ENCODE measurements at places on chromosomes 7 and 10.

- DNase-seq = no peak
Observed at GRCh38 chr7:21128062-21128817, 299.6 kb upstream of the SP4 start.

DNA sequence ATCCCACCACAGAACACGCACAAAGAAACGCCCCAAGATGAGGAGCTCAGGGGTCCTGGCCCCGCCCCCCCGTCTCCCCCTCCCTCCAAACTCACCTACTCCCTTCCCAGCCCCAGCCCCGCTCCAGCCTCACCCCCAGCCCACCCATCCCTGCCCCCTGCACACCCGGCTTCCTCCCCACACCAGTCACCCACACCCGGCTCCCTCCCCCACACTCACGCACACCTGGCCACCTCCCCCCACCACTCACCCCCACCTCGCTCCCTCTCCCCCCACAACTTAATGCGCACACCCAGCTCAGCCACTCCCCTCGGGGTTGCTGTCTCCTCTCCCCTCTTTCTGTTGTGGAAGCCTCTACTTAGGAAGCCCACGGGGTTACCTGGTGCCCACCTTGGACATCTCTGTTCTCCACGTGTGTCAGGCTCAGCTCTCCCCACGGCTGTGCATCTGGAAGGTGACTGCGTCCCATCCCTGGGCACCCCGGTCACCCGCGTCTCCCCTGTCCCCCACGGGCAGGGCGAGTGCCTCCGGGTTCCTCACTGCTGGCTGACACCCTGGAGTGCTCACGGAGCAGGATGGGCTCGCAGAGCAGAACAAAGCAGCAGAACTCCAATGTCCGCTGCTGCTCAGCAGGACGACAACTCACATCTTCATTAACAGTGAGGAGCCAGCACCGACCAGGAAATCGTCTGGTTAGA, 166.8 kb downstream of the USP6NL start:
- DNase-seq = peak; percentile 53

DNA sequence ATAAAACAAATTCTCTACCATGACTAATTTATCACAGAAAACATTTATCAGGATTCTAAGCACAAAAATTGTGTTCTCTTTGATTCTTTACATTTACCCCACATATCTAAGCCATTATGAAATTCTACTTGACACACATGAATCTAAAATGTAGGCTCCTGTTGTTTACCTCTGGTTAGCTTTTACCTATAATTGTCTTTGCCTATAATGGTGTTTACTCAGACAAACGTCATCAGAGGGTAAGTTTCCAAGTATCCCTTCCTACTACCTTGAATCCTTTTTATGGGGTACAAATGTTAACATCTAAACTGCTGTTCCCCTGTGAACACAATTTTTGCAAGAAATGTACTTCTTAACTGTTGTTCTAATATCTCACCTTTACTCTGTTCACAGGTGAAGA, 63.5 kb downstream of the MINDY3 start:
- DNase-seq = no peak

DNA sequence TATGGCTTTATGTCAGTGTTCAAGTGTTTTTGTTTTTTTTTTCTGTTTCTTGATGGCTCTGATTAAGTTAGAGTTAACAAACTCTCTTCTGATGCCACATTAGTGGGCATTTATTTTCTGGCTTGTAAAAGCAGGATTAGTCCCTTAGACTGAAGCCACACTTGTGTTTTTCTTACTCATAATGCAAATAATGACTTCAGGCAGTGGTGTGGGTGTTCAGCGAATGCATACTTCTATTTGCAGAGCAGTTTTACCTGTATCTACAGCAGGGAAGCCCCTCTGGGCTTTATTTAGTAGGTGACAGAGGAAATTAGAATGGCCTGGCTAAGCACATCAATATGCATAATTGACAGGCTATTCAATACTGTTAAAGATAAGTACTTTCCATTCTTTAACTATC, 79.9 kb downstream of the CNNM2 start:
- DNase-seq = no peak

DNA sequence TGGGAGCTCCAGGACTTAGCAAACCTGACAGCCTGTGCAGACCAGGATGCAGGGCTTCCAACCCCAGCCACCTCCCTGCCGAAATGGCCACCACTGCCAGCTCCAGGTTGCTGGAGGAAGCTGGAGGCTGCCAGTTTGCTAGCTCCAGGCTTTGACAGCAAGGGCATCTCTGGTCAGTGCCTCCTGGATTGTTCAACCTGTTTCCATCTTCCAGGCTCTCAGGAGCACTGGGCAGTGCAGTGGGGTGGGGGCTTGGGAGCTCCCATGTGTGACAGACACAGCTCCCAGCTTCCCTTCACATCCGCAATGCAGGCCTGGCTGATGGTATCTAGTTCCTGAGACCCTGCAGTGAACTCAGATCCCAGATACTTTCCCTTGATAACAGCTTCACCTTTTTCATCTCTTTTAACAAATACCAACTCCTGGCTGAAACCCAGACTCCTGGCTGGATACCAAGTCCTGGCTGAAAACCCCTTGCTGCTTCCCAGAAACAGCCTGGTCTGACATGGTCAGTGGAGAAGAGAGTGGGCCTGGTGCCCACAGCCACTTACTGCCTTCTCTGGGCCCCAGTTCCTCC, 20.8 kb upstream of the RET start:
- DNase-seq = peak; percentile 45

DNA sequence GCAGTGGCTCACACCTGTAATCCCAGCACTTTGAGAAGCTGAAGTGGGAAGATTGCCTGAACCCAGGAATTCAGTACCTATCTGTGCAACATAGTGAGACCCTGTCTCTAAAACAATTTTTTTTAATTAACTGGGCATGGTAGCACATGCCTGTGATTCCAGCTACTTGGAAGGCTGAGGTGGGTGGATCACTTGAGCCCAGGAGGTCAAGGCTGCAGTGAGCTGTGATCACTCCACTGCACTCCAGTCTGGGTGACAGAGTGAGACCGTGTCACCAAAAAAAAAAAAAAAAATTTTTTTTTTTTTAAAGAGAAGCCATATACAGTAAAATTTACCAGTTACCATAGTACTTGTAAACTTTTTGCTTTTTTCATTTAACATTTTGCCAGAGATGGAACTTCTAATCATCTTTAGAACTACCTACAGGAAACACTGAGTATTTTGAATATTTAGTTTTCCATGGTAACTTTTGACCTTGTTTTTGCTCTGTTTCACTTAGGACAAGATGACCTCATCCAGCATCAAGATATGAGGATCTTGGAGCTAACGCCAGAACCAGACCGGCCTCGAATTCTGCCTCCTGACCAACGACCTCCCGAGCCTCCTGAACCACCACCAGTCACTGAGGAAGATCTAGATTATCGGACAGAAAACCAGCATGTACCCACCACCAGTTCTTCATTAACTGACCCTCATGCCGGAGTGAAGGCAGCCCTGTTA, 40.6 kb downstream of the MPLKIP start:
- DNase-seq = no peak

- DNase-seq = peak; percentile 40
Observed at GRCh38 chr7:30922596-30922995, 10.9 kb downstream of the AQP1 start.

- no peak for DNase-seq
Observed at GRCh38 chr7:68041554-68041953, 1044.9 kb downstream of the TYW1 start.

DNA sequence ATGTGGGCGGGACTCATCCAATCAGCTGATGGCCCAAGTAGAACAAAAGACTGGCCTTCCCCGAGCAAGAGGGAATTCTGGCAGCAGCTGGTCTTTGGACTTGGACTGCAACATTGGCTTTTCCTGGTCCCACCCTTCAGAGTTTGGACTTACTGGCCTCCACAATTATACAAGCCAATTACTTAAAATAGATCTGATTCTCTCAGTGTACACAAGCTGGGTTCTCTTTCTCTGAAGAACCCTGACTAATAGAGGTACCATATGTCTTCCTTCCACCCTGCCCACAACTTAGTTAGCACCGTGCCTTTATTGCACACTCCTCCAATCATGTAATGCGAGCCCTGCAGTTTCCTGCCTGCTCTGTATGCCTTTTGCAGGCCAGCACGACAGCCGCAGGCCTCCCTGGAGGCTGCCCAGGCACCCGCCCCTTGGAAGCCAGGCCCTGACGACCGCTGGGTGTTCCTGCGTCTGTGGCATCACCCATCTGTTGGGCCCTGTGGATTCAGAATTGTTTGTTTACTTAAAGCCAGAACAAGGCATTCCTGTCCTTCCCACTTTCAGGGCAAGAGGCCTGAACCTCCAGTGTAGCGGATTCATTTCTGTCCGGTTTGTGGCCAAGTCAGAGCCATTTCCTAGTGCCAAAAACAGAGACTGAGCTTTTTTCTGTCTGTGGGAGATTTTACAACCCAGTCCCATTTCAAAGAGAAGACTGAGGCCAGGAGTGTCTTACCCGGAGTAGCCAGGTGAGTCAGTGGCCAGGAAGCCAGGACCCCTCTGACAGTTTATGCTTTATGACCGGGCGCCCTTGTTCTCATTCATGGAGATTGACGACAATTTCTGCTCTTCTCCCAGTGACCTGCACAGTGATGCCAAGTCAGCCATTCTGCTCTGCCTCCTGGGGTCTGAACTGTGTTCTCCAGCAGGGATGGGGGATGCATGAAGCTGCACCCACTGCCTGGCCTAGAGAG, 968 bp upstream of the INMT start:
- DNase-seq = peak; percentile 85

DNA sequence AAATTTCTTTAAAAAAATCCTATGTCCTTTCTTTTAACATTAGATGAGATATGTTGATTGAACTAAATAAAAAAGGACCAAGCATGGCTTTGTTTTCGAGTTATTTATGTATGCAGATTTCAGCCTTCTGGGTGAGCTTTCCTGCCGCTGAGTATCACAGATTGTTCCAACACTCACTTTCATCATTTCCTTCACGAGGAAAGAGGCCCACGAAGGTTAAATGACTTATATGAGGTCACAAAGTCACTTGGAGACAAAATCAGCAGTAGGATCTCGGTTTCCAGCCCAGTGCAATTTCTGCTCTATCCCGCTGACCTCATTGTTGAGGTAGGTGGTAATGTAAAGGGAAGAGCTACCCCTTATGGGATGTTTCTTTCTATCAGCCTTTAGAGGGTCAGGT, 226.8 kb downstream of the SKAP2 start:
- DNase-seq = no peak

DNA sequence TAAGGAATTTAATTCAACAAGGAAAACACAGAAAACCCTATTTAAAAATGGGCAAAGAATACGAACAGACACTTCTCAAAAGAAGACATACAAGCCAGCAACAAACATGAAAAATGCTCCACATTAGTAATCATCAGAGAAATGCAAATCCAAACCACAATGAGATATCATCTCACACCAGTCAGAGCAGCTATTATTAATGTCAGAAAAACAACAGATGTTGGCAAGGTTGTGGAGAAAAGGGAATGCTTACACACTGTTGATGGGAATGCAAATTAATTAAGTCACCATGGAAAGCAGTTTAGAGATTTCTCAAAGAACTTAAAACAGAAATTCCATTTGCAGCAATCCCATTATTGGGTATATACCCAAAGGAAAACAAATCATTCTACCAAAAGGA, 55.2 kb downstream of the GCC1 start:
- no peak for DNase-seq

DNA sequence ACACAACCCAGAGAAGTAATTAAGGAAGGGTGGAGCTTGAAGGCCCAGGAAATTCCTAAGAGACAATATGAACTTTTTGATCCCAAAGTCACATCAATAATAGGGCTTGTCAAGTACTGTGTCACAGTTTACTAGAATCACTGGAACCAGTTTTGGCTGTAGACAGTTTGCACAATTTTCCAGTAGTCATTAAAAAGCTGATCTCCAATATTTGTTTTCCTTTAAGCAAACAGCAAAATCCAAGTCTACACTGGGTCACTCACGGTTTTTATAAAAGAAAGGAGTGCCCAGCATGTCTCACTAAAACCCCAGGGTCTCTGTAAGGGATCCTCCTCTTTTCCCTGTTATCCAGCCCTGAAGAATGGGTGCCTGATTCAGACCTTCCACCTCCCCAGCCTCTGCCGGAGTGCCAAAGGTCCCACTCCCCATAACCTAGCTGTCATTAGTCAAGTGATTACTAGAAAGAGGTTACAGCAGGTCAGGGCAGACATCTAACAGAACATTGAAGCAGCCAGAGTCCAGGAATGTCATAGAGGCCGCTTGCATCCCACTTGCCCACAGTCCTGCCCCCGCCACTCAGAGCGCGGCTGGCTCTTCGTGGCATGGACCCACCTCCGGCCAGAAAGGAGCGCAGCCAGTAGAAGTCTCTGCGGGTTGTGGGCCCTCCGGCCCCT, 552 bp downstream of the SLC25A16 start:
- no peak for DNase-seq

DNA sequence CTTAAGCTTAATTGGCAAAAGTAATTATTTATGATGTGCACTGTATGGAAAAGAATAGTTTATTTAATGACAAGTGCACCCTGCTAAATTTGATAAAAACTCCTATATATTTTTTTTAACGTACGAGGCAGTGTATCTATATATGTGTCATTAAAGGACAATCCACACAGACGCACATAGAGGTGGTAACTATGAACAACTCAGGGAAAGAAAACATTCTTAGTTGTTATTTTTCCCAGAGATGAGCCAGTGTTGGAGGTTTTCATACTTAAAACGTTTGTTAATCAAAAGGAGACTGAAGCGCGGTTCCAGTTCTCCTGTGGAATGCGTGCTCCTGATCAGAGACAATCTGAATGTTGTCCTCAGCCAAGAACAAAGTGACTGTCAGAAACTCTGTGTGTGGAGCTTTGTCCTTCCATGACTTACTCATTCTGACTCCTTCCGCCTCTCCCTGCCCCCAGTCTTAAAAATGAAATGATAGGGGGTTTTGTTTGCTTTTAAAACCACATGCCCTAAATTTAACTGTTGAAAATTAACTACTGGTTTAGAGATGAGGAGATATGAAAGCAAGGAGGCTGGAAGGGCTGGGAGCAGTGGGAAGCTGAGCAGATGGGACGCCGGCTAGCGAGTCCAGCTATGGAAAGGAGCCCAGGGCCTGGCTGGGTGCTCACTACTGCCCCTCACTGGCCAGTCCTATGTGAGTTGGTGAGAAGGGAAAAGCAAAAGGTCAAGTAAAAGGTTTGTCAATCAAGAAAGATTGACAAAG, 99.6 kb downstream of the SVIL start:
- DNase-seq = no peak

GRCh38 chr10:113446739-113447138, 106.1 kb upstream of the HABP2 start:
- DNase-seq = no peak

- no peak for DNase-seq
Observed at GRCh38 chr10:90381468-90381867, 476.4 kb downstream of the HTR7 start.

GRCh38 chr7:29878081-29878688, 71.9 kb downstream of the WIPF3 start:
- no peak for DNase-seq

Data from left forelimb (tissue), 1 donor.